ENCODE measurements at places on chromosomes 2 and 18. TPM values are rescaled to one million over a fixed set of nuclear protein-coding genes. Genes with fewer than 3 reads are reported as not detected.

CLEC4F gene
- not detected for total RNA-seq

ADAM23 gene
- 7.6 TPM for total RNA-seq

KLHL41 gene
- 1.3 TPM for total RNA-seq

FOXD4L1 gene
- not detected for total RNA-seq

ARHGEF33 gene
- not detected for total RNA-seq

ST8SIA5 gene
- not detected for total RNA-seq

HNMT gene
- total RNA-seq = 55.4 TPM

- DNase-seq = no peak
Measured at GRCh38 chr2:192043216-192043870, 151.4 kb downstream of the TMEFF2 start.

DNA sequence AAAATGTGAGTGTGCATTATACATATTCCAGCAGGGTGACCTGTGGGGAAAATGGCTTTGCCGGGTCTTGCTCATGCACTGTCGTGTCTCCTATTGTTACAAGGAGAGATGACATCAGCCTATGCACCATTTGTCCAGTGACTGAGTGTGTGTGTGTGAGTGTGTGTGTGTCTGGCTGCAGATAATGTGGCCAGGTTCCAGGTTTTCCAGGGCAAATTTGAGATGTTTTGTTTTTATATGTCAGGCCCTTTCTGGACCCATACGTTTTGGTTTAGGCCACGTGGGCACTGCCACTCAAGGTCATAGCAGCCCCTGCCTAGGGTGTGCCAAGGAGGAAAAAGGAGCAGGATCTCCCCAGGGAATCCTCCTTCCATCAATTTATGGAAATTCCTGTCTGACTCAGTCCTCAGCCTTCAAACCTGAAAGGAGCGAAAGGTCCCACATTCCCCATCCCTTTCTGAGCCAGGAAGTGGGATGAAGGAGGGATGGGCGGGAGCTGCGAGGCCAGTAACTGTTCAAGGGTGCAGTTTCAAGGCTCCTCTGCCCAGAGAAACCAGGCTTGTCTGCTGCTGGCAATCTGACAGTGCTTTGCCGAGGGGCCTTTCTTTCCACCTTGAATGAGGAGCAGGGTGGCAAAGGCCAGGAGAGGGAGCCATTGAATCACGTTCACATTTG lies 93.0 kb upstream of the SMAD2 start:
- DNase-seq = peak; percentile 56

- no peak for DNase-seq
Measured at GRCh38 chr2:15725782-15726112, 134.1 kb downstream of the DDX1 start.

GRCh38 chr2:177180269-177181000 lies 32.2 kb upstream of the HNRNPA3 start:
- DNase-seq = no peak

- no peak for DNase-seq
Measured at GRCh38 chr2:18182861-18183260, 304.4 kb downstream of the KCNS3 start.

GRCh38 chr18:23230686-23231085 lies 95.4 kb downstream of the CABLES1 start:
- no peak for DNase-seq

- no peak for DNase-seq
Measured at GRCh38 chr2:120348134-120348736, 2.3 kb downstream of the INHBB start.

DNA sequence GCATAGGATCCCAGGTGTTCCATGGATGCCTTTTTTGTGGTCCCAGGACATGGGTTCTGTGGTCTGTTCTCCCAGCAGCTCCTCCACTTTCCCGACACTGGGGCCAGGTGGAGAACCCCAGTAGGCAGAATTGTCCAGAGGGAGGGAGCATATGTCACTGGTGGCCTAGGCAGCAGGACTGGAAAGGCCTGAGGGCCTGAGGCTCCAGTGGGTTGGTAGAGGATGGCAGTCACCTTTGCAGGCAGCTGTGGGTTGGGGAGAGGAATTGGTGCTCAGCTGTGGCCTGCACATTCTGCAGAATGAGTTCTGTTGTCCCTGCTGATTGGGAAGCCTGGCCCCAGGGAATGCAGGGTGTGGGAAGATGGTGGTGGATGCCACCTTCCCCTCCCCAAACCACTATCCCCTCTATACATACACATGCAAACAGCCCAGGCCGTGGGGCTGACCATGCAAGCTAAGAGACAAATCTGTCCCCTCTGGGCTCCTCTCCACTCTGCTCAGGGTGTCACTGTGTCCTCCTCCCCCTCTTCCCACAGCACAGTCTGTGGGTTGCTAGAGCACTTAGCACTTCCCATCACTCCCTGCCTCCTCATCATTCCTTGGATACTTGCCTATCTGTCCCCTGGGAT lies 11.4 kb downstream of the CTIF start:
- DNase-seq = no peak

DNA sequence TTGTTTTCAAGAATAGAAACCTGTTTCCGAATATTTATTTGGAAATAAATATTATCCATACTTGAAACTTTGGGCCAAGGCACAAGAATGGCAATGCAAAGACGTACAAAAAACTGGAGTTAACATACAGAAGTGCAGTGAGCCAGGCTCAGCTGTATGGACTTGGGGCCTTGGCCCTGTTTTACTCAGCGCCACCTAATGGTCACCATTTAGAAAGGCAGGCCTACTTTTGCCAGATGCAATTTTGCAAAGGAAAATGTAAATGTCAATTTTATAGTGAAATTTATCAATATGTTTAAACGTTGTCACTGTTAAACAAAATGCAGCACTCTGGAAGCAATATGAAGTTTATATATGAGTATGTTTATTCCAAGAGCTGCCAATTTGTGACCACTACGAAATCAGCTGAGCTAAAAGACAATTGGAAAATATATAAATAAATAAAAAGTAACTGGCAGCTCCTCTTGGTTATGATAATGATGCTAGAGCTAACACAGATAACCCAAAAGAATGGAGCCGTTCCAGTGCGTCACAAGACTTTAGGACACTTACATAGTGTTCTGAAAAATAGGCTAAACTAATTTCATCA lies 155.0 kb downstream of the ARHGAP15 start:
- DNase-seq = peak; percentile 65

DNA sequence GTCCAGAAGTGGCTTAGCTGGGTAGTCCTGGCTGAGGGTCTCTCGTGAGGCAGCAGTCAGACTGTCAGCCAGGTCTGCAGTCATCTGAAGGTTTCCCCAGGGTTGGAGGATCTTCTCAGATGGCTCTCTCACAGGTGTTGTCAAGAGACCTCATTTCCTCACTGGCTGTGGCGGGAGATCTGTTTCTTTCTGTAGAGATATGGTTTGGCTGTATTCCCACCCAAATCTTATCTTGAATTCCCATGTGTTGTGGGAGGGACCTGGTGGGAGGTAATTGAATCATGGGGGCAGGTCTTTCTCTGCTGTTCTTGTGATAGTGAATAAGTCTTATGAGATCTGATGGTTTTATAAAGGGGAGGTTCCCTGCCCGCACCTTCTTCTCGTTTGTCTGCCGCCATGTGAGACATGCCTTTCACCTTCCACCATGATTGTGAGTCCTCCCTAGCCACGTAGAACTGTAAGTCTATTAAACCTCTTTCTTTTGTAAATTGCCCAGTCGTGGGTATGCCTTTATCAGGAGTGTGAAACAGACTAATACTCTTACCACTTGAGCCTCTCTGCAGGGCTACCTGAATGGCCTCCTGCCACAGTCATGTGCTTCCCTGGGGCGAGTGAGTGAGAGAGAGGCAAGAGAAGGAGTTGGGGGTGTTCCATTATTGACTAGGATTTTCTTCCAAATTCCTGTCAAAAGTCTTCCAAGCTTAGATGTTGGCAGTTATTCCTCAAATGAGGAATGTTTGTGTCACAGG lies 23.6 kb downstream of the MALT1 start:
- DNase-seq = no peak

GRCh38 chr2:159933727-159934049 lies 128.7 kb downstream of the PLA2R1 start:
- DNase-seq = no peak

- no peak for DNase-seq
Measured at GRCh38 chr2:165827016-165827920, 33.2 kb upstream of the GALNT3 start.

- no peak for DNase-seq
Measured at GRCh38 chr2:43605851-43606250, 10.0 kb upstream of the THADA start.
